ENCODE measurements at places on chromosomes 7 and 10. TPM values are rescaled to one million over a fixed set of nuclear protein-coding genes. Genes with fewer than 3 reads are reported as not detected.

- DNase-seq: no peak
Measured at GRCh38 chr10:114519306-114519669, 115.0 kb upstream of the AFAP1L2 start.

GRCh38 chr10:96850825-96851224 is 18.7 kb downstream of the LCOR start:
- no peak for DNase-seq

DNA sequence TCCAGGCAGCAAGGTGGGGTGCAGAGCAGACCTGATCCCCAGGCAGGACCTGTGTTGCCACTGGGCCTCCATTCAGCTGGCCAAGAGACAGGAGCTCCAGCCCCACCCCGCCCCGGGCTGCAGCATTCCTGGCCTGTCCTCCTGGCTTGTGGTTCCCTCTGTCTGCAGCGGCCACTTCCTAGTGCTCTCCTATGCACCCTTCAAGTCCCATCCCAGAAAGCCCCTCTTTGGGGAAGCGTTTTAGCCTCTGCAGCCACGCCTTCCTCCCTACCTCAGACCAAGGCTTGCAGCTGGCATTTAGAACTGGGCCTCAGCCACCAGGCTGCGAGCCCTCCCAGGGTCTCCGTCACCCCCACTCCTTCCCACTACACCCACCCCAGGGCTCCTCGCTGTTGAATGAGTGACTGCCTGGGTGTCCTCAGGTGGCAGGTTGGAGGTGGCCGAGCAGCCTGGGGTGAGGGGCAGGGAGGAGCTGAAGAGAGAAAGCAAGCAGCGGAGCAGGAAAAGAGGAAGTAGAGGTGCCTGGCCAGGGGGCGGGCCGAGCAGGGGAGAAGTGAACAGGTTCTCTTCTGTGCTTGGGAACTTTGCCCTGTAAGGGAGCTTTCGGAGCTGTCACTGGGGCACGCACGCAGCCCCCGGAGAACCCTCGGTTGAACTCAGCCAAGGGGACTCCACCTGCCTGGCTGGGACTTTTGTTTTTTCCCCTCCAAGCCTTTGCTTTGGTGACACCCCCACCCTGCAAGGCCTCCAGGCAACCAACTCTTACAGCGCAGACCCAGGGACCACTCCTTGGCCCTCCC is 109.1 kb upstream of the TNRC18 start:
- DNase-seq: no peak

- DNase-seq: peak; percentile 88
Measured at GRCh38 chr7:10889266-10889898, 84.3 kb upstream of the PHF14 start.

Gene GPR15LG
- not detected for total RNA-seq

Gene CALHM2
- 13.5 TPM for total RNA-seq

GRCh38 chr10:9010093-9010492 is 955.6 kb downstream of the GATA3 start:
- DNase-seq: no peak

GRCh38 chr10:86654411-86655172 is at the start of gene OPN4:
TSS of gene OPN4 (plus strand) at chr10:86654547. CDS start at chr10:86654784, 237 bp downstream.
- no peak for DNase-seq

Gene OR9A2
- total RNA-seq: 0.50 TPM

DNA sequence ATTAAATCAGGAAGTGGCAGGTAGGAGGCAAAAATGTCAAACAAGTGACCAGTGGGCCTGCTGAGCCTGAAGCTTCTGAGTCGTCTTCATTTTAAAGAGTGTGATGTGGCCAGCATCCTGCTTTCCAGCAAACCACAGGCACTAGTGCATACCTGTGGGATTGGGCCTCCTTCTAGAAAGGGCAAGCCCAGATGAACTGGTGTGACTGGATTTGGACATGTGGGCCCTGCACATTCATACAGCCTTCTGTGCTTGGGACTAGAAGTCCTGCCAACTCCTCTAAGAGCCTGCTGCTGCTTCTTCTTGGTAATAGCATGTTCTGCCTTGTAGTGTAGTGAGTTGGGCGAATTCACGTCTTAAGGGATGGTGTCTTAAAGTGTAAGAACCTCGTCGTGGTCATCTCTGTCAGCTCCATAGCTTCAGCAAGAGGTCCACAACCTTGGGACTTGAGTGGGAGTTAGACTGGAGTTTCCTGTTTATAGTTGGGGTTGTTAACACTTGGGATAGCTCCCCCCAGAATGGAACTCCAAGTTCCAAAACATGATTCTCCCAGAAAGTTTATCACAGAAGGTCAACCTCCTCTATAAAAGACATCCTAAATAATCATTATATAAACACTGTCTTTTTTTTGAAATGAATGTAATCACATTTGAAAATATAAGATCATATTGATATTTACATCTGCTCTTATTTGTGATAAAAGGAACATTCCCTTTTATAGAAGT is 11.2 kb downstream of the BMPER start:
- no peak for DNase-seq

Gene OPN4
- not detected for total RNA-seq

DNA sequence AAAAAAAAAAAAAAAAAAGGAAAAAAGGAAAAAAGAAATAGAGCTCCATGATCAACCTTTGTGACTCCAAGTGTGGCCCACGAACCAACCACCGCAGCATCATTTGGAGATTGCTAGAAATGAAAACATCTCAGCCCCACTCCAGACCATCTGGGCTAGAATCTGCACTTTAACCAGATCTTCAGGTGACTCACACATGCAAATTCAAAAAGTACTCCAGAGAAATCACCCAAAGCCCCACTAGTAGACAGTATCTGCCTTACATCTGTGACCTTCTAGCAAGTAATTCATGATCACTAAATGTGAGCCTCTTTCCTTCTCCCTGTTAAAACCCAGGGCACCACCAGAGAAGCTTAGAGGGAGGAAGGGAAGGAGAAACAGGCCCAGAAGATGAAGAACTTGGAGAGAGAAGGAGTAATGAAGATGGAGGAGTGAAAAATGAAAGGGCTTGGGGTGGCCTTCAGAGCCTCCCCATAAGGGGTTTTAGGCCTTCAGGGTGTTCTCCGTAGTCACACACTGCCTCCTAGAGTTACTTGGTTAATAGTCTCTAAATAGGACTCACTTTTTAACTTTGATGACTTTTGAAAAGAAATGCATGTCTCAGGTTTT is 94.0 kb downstream of the SLC37A3 start:
- no peak for DNase-seq

Measured in spinal cord (tissue), 10 donors.